ENCODE measurements at places on chromosomes 12 and 14. TPM values are rescaled to one million over a fixed set of nuclear protein-coding genes. Genes with fewer than 3 reads are reported as not detected.
A peak's percentile ranks its signal among the peaks of the same experiment; 100 is the strongest.

- no peak overlapping the region for H3K4me3 ChIP-seq
- H3K27ac ChIP-seq, result no peak overlapping the region
- DNase-seq, result no peak
- no peaks in the 10 kb centered on the region for H3K36me3 ChIP-seq
- H3K4me1 ChIP-seq, result no peaks in the 10 kb centered on the region
- no peaks in the 10 kb centered on the region for H3K27me3 ChIP-seq
These were observed 23.7 kb upstream of the KRT77 start for GRCh38 chr12:52727037-52727436.

GRCh38 chr14:70873627-70874026, 33.6 kb upstream of the PCNX1 start:
- no peaks in the 10 kb centered on the region for H3K36me3 ChIP-seq
- DNase-seq, result no peak
- no peak overlapping the region for H3K4me3 ChIP-seq
- no peaks in the 10 kb centered on the region for H3K4me1 ChIP-seq
- no peak overlapping the region for H3K27ac ChIP-seq

TUNAR gene
- 0.92 TPM for total RNA-seq

ADGRD1 gene
- 71.9 TPM for total RNA-seq

KLRC2 gene
- 1.2 TPM for total RNA-seq

DNA sequence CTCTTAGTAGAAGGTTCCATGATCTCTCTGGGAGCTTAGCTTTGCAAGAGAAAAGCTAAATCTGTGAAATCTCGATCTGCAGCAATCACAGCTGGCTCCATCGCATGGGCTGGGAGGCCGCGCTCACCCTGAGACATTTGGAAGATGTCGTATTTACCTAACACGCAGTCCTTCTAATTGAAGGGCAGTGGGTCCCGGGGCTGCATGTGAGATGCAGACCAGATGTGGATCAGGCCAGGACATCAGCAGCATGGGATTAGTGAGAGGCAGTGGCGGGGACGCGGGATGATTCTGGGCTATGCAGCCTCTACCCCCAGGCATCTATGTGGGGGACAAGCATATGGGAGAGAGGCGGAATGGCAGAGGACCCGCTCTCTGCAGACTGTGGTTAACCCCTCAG, 312.4 kb upstream of the RTL1 start:
- H3K27me3 ChIP-seq, result no peaks in the 10 kb centered on the region
- no peak overlapping the region for H3K27ac ChIP-seq
- peak; percentile 23 for DNase-seq
- no peaks in the 10 kb centered on the region for H3K36me3 ChIP-seq

GRCh38 chr14:66121859-66122258, 364.3 kb upstream of the CCDC196 start:
- no peak overlapping the region for H3K27ac ChIP-seq
- no peak overlapping the region for H3K4me3 ChIP-seq
- no peak for DNase-seq
- no peaks in the 10 kb centered on the region for H3K36me3 ChIP-seq

GRCh38 chr14:67644428-67644827, 24.7 kb downstream of the ARG2 start:
- H3K4me1 ChIP-seq, result no peaks in the 10 kb centered on the region
- no peak for DNase-seq
- no peaks in the 10 kb centered on the region for H3K27me3 ChIP-seq
- no peaks in the 10 kb centered on the region for H3K36me3 ChIP-seq

- no peak overlapping the region for H3K27ac ChIP-seq
- no peaks in the 10 kb centered on the region for H3K27me3 ChIP-seq
- peaks cover 14% of the 10 kb centered on the region for H3K4me1 ChIP-seq
- peak overlapping the region; percentile 22 for H3K4me3 ChIP-seq
- no peak for DNase-seq
- H3K36me3 ChIP-seq, result no peaks in the 10 kb centered on the region
These were observed 669 bp upstream of the KCNK13 start for GRCh38 chr14:90060965-90061684.

SLC6A13 gene
- 6.1 TPM for total RNA-seq

Data from ovary (tissue), 10 donors.